ENCODE measurements at places on chromosomes 16 and 17.

GRCh38 chr17:57289613-57290012, 33.3 kb downstream of the MSI2 start:
- no peak for DNase-seq

DNA sequence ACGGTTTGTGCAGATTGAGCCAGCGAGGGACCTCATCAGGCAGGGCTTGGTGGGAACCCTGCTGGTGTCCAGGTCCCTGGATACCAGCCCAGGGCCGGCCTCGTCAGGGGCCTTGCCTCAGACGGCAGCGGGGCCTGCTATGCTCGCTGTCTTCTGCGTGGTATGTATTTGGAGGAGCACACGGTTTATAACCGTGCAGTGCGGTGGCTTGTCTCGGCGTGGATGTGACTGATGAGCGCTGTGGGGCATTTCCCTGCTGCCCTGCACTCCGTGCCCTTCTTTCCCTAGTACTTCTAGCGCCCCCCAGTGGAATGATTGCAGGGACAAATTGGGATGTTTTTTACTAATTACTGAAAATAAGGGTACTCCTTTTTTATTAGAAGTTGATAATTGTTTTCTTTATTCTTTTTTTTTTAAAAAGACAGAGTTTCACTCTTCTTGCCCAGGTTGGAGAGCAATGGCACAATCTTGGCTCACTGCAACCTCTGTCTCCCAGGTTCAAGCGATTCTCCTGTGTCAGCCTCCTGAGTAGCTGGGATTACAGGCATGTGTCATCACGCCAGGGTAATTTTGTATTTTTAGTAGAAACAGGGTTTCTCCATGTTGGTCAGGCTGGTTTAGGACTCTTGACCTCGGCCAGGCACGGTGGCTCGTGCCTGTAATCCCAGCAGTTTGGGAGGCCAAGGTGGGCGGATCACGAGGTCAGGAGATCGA, 15.3 kb downstream of the TBCD start:
- no peak for DNase-seq

- DNase-seq = peak; percentile 90
These were observed 271.5 kb downstream of the PHKB start for GRCh38 chr16:47732523-47733111.

- no peak for DNase-seq
These were observed 336.1 kb downstream of the ZFHX3 start for GRCh38 chr16:72711823-72712222.

DNA sequence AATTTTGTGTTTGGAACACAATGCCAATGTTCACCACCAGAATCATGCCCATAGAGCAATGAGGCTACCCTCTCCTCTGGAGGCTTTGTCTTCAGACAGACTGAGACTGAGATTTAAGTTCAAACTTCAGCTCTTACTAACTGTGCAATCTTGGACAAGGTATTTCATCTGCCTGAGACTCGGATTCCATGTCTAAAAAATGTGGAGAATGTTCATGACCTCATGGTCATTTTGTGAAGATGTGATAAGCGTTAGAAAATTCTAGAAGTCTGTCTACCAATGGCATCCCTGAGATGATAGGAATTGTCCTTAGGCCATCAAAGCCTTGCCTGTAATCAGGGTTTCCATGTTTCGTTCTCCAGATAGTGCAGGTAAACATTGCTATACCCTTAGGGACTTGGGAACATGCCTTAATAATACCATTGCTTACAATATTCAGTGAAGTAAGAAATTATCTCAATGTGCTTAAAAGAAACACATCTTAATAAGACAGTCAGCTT, 388.2 kb upstream of the MAF start:
- DNase-seq = no peak

GRCh38 chr17:18037486-18037885, 1.5 kb downstream of the ATPAF2 start:
- no peak for DNase-seq

- DNase-seq = no peak
These were observed 61.4 kb downstream of the SRL start for GRCh38 chr16:4180511-4180910.

GRCh38 chr17:43782913-43783680, 2.9 kb downstream of the CFAP97D1 start:
- DNase-seq = no peak

DNA sequence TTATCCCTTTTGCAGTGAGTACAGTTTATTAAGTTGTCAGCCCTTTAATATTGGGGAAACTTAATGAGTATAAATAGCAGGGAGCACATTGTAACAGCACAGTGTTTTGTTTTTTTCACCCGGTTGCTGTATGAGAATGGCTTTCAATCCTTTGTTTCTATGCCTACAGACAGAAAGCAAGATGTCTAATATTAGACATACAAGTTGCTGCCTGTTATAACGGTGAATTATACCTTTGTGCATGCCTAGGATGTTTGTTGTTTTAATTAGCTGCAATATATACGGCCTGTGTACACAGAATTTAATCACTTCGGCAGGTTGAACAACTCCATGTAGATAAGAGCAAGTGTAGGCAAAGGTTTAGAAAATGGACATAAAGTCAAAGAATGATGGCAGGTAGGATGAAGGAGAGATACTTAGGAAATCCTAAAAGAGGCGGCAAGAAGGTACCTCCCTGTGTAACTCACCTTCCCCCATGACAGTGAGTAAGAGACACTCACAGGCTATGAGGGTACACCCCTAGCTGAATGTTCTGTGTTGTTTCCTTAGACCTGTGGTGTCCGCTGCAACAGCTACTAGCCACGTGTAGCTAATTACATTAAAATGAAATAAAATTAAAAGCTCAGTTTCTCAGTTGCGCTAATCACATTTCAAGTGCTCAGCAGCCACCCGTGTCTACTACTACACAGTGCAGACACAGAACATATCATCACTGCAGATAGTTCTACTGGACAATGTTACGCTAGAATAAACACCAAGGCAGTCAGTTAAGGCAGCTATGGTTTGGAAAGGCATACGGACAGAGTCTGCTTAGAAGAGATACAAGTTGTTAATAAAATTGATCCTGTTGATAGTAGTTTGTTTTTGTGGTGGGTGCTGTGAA, 10.9 kb downstream of the SLC7A6OS start:
- no peak for DNase-seq

- DNase-seq = no peak
These were observed 214.9 kb upstream of the MPHOSPH6 start for GRCh38 chr16:82384949-82385348.

- no peak for DNase-seq
These were observed 71.6 kb upstream of the CREBBP start for GRCh38 chr16:3951861-3952736.

DNA sequence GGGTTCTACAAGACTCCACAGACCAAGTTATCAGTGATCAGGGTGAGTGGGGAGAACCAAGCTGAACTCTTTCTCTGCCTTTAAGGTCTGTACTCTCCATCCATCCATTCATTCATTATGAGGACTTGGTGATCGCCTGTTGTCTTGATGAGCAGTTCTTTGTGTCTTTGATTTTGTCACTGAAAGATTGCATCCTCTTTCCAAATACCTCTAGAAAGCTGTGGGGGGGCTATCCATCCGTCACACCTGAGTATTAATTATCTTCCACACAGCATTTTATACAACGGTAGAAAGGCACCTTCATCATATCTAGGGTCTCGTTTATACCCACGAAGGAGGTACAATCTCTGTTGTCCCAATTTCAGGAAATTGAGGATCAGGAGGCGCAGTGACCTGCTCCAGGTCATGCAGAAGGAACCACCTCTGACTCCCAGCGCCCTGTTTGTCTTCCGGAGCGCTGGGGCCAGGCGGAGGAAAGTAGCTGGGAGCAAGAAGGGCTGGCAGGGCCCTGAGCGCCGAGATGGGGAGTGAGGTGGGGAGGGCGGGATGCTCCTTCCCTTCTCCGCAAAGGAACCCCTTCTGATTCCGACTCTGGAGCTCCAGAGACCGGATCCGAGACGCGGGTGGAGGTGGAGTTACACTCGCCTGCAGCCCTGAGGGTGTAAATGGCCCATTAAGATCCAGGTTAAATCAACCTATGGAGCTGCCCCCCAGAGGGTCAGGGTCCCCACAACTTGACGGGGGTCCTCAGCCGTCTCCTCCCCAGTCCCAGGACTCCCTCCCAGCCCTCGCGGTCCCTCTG, 605 bp upstream of the ABAT start:
- no peak for DNase-seq

All from fibroblast of skin of left quadriceps (primary cell).